ENCODE measurements at places on chromosomes 2 and 18.

- no peak for DNase-seq
These were observed 444 bp upstream of the MMADHC start for GRCh38 chr2:149587950-149588487.

GRCh38 chr2:229832510-229832898 lies 89.3 kb downstream of the TRIP12 start:
- no peak for DNase-seq

DNA sequence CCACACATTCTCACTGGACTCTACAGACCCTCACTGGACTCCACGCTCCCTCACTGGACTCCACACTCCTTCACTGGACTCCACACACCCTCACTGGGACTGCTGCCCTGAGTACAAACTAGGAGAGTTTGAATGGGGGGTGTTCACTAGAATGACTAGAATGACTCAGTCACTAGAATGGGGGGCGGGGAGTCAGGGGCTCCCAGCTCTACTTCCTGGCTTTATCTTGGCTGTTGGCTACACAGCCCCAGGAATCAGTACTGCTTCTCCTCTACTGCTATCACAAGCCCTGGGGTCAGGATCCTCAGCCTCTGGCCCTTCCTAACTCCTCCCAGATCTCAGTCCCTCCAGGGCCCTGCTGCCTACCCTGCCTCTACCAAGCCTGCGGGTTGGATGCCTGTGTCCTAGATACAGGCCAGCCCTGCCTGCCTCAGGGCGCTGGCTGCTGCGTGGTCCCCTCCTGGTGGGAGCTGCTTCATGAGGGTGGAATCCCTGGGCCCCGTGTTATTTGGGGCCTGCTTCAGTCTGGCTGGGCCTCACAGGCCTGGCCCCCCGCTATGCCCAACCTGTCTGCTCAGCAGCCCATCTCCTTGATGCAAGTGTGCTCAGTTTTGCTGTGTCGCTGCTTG lies 7.8 kb downstream of the PTMA start:
- no peak for DNase-seq

DNA sequence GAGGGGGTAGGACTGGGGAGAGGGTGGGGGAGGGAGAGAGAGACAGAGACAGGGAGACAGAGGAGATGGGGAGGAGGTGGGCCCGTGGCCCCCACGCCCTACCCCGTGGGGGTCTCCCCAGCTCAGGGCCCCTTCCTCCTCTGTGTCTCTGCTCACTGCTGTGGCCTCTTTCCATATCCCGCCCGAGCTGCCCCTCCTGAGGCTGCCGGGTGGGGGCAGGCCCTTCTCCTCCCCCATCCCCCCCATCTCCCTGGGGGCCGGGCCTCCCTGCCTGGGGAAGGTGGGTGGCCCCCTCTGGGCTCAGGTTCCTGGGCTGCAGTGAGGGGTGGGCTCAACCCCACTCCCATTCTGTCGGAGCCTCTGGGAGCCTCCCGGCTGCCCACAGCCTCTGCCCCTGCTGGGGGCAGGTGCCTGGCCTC lies 332 bp upstream of the PDCD1 start:
- DNase-seq = no peak

- DNase-seq = no peak
These were observed 237.9 kb downstream of the HAUS1 start for GRCh38 chr18:46341986-46342525.

DNA sequence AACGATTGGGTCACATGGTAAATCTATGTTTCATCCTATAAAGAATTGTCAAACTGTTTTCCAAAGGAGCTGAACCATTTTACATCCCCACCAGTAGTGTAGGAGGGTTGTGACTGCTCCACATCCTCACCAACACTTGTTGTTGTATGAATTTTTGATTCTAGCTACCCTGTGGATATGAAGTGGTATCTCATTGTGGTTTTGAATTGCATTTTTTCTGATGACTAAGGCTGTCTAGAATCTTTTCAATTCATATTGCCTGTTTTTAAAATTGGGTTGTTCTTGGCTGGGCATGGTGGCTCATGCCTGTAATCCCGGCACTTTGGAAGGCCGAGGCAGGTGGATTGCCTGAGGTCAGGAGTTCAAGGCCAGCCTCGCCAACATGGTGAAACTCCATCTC lies 44.5 kb downstream of the TXNL1 start:
- no peak for DNase-seq

- DNase-seq = no peak
These were observed 12.7 kb downstream of the TMEM177 start for GRCh38 chr2:119691651-119692245.

DNA sequence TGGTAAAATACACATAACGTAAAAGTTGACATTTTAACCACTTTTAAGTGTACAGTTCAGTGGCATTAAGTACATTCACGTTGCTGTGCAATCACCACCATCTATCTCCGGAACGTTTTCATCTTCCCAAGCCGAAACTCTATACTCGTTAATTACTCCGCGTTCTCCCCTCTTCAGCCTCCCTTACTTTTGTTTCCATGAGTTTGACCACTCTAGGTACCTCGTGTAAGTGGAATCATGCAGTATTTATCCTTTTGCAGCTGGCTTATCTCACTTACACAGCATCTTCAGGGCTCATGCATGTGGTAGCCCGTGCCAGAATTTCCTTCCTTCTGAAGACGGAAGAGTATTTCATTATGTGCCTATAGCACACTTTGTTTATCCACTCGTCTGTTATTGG lies 225.2 kb downstream of the SLC4A3 start:
- DNase-seq = no peak

- DNase-seq = no peak
These were observed 83.9 kb downstream of the CBLN2 start for GRCh38 chr18:72460210-72460680.

GRCh38 chr18:77560341-77560992 lies 310.8 kb downstream of the GALR1 start:
- no peak for DNase-seq

- no peak for DNase-seq
These were observed 12.1 kb upstream of the TTN start for GRCh38 chr2:178819147-178819875.

- no peak for DNase-seq
These were observed 155.2 kb downstream of the VAPA start for GRCh38 chr18:10068766-10069567.

DNA sequence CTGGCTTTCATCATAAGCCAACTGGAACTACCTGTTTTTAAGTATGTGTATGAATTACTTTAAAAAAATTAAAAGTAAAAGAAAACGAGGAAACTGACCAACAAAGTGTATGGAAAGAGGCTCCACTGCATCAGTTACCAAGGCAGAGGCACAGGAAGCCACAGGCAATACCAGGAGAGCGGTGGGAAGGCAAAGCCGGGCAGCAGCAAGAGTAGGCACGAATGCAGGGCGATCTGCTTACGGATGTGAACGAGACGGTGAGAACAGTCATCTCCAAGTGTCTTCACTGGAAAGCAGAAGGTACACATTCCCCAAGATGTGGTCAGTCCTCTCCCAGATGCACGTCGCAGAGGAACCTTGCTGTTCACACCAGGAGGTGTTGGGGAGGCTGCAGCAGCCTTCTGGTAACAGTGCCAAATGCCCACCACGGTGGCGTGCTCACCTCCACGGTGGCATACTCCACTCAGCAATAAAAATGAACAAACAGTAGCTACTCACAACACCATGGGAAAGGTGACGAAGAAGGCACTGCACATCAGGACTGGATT lies 43.1 kb downstream of the HS6ST1 start:
- DNase-seq = no peak

DNA sequence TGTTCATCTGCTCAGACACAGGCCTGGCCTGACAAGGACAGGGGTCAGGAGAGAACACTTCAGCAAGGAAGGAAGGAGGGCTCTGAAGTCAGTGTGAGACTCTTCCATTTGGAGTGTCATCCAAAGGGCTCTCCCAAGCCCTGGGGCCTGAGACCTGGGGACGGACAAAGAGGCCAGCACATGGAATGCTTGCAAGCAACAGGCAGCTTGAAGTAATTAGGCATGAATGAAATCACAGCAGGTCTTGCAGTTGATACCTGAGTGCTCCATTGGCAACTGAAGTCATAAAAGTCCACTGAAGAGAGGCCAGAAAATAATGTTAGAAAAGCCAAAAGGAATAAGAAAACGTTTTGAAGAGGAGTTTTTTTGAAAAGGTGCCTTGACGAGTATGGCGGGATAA lies 231.7 kb downstream of the VAPA start:
- DNase-seq = no peak

GRCh38 chr2:20592106-20593071 lies 58.5 kb downstream of the HS1BP3 start:
- no peak for DNase-seq

DNA sequence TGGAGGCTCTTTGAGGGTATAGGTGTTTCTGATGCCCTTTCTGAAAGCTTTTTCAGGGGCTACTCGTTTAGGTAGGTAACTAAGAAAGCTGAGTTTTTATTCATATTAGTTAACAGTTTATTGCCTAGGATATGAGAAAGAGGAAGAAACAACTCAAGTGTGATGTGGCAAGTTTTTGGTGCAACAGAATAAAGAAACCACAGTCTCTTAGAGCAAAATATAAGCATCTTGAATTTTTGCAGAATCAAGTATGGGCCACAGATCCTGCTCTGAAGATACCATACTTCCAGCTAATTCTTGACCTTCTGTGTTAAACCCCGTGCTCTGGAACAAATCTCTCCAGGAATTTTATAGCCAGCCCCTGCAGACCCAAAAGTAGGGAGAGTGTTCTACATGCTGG lies 147.7 kb upstream of the SLC1A4 start:
- no peak for DNase-seq

DNA sequence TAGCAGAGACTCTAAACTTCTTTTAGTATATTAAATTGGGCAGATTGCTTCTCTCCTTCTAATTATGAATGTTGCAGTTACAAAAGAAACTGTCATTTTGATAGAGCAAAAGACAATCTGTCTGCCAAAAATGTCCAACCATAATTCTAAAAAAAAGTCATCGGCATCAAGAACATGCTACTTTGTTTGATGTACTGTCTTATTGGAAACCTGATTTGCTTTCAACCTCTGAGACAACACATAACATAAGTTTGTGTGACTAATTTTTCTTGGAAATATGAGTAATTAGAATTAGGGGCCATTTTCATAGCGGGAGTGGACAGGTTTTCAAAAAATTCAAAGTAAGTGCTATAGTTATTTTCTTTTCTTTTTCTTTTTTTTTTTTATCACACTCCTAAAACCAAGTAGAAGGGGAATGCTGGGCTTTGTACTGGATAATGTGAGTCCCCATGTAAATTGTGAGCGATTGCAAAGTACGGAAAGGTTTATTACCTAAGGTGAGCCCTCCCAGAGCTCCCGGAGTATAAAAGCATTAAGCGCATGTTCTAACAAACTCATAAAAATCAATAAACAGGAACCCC lies 59.1 kb downstream of the ZEB2 start:
- DNase-seq = no peak

- no peak for DNase-seq
These were observed 2.7 kb downstream of the C18orf54 start for GRCh38 chr18:54360406-54360805.

GRCh38 chr2:6370753-6371551 lies 494.8 kb downstream of the CMPK2 start:
- DNase-seq = no peak

DNA sequence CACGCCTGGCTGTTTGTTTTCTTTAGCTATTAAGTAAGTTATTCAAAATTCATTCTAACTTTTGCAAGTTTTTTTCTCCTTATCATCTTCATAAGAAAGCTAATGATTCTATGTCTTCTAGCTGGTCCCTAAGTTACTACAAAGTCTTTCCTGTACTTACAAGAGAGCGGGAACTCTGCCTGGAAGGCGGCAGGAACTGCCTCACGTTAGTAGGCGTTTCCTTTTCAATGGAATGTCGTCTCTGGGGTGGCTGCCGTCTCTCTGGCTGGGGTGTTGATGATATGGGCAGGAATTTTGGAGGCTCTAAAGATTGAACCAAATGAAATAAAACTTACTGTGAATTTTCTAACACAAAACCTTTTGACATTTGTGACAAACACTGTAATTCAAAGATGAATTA lies 55.5 kb downstream of the PRELID3A start:
- no peak for DNase-seq

GRCh38 chr2:79097843-79098242 lies 10.1 kb upstream of the REG1B start:
- no peak for DNase-seq

- peak; percentile 95 for DNase-seq
These were observed at the start of gene RALB for GRCh38 chr2:120252225-120253020. Gene RALB (plus strand): TSS chr2:120252852. CDS start chr2:120278665, 25,813 bp downstream.

DNA sequence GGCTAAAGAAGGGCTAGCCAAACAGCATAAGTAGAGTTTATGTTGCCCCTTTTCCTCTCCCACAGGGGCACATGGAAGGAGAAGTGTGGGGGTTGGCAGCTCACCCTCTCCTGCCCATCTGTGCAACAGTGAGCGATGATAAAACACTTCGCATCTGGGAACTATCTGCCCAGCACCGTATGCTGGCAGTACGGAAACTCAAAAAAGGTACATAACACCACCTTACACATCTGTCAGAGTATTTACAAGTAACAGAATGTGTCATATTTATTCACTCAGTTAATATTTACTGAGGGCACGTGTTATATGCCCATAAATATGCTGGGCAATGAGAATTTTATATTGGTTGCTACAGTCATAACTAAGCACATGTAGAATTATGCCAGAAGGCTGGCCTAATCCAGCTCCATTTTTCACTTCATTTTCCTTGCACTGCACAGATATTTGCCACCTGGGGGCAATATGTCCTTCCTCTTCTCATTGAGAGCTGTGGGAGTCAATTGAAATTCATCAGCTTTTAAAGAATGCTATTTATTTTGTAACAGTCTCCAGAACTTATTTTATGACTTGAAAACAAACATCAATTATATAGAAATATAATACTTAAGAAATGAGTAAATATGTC lies 150.6 kb downstream of the RTN4 start:
- DNase-seq = peak; percentile 32

- DNase-seq = no peak
These were observed 32.9 kb downstream of the RTP5 start for GRCh38 chr2:241902357-241902991.

DNA sequence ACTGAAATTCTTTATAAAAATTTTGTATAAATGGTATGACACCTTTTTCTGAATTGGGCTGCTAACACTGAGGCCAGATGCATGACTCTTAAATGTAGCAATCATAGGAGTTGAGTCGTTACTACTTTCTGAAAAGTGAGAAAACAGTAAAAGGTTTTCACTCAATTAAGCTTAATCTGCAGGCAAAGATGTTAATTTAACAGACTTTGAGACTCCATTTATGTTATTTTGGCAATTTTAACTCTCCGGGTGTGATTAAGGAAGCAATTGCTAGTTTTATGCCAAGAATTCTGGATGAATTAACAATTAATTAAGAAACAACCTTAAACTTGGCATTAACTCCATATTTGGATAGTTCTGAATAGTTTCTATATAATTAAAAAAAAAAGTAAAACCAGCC lies 104.3 kb downstream of the AGPS start:
- DNase-seq = no peak

Measured in HAP-1 (cell line).